Suprapubic skin (tissue), 4 donors: ENCODE measurements at places on chromosomes 12 and 14. TPM values are rescaled to one million over a fixed set of nuclear protein-coding genes. Genes with fewer than 3 reads are reported as not detected.

DNA sequence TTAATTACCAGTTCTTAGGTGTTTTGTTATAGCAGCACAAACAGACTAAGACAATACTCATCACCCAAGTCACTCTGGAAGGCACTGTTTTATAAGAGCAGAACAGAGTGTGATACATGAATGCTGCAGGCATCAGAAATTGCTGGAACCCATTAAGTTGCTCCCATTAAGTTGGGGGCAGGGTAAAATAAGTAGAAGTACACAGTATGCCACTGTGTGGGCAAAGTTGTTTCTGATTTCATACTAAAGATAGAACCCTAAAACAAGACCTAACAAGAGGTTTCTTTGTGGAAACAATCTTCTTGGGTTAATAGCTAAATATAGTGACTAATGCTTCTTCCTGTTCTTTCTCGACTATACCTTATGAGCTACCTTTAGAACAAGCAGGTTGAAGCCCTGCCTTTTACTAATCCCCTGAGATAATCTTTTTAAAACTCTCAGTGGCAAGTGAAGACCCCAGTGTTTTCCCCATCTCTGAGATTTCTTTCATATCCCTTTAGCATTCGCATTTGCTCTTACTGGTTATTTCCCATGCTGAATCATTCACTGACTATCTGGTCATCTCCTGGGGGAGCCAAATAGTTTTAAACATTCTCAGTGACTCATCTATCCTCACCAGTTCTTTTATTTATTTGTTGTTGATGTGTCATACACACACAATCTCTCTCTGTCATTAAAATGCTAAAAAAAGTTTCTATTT is 52.3 kb downstream of the SOCS2 start:
- DNase-seq: no peak

Gene ACOT6
- total RNA-seq: 0.91 TPM

GRCh38 chr14:94373708-94374107 is 14.7 kb downstream of the SERPINA1 start:
- no peak for DNase-seq

Gene VRTN
- not detected for total RNA-seq

DNA sequence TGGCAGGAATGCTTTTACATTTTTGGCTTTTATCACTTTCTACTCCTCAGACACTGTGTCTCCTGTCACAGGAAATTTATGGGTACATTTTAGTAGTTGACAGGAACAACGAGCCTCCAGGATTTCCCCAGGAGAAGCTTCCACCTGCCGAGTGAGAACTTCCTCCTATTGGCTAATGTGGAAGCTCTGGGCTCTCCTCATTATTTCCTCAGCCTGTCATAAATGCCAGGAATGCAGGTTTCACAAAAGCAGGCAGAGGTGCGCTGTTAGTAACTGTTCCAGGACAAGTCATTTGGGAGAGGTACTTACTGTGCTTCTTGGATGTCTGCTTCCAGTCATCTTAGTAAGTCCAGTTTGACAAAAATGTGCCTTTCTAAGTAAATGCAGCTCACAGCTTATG is 19.1 kb upstream of the DCP1B start:
- no peak for DNase-seq
